ENCODE measurements at places on chromosomes 5 and 9.

DNA sequence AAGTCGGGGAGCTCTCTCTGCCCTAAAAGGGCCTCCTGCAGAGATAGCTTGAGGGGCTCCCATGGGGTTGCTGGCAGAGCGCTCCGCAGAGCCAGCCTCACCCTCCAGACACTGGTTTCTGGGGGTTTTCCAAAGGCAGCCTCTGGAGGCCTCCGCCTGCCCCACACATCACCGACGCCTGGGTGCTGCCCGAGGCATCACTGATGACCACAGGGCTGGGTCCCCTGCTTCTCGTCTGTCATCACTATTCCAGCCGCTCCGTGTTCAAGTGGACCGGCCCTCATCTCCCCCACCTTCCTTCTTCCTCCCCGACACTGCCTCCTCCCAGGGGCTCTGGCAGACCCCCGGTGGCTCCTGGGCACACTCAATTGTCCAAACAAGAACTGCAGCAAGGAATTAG lies 64.1 kb upstream of the IRX4 start:
- no peak for DNase-seq

DNA sequence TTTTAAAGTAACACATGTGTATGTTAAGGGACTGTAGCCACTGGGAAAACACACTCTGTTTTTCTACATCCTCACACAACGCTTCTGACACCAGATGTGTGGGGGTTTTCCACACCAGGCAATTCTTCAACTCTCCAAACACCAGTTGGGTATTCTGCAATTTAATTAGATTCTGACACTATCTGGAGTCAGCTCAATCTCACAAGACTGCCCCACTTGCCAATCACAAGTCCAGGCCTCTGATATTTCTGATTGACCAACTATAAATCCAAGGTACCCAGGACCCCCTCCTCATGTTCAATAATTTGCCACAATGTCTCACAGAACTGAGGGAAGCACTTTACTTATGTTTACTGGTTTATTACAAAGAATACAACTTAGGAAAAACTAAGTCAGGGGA lies 60.5 kb upstream of the CTXN3 start:
- no peak for DNase-seq

GRCh38 chr9:132575005-132575609 lies 7.3 kb upstream of the BARHL1 start:
- peak; percentile 66 for DNase-seq

DNA sequence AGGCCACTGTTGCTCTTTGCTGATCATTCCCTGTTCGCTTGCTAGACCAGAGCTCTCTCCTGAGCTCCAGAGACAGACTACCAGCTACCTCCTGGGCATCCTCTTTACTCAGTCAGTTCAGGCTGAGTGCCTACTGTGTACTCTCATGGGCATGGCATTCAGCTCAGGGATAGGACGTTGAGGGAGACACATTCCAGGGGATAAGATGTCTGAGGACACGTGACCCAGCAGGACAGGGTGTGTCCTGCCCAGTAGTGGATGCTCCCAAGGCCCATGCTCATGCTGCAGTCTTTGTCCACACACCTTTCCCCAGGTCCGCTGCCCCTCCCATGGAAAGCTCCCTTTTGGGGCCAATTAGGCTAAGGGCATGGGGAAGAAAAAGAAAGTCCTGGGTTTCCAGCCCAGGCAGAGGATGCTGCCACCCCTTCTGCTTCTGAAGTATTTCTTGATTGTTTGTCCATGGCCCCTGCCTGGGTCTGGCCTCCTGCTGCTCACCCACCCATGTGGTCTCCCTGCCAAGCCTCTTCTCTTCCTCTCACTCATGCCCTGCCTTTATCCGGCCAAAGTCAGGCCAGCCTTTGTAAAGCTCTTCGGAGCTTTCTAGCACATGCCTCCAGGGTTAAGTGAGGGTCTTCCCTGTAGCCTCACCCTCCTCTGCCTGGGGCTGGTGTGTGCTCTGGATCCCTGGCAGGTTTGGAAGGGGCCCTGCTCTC lies 60.5 kb upstream of the PITX1 start:
- no peak for DNase-seq

GRCh38 chr9:95864852-95865580 lies 10.5 kb upstream of the ERCC6L2 start:
- DNase-seq: no peak

GRCh38 chr9:114929201-114929600 lies 1.2 kb downstream of the TNFSF8 start:
- DNase-seq: no peak

- no peak for DNase-seq
Measured at GRCh38 chr9:28882529-28882928, 1309.2 kb upstream of the C9orf72 start.

DNA sequence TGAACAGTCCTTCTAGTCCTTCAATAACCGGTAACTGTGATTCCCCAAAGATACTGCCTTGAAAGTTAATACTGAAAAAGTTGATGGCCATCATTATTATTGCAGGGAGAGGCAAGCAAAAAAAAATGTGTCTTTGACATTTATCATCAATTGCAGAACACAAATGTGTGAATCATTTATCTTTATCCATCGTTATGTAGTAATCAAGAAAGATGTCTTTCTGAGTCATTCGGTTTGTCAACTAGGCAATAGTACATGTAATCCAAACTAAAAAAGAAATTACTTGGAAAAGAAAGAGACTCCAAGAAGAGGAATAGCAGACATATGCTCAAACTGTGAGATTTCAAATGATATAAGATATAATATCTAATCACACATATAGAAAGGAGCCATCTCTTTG lies 473.0 kb downstream of the CETN3 start:
- DNase-seq: no peak

DNA sequence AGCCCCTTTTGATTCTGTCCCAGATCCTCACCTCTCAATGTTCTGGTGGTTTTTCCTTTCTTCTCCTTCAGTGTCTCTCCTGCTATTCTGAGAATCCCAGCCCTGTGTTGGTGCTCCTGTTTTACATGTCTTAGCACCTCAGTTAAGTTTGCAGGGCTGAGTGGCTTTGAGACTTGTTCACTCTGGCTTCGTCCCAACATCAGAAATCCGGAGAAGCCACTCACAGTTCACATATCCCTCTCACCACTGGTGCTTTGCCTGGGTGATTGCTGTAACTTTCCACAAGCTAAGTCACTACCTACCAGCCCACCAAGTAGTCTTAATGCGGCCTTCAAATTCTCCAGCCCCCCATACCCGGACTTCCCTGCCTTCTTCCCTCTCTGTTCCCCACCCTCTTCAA lies 40.2 kb downstream of the CYFIP2 start:
- no peak for DNase-seq

- peak; percentile 46 for DNase-seq
Measured at GRCh38 chr9:98504298-98505282, 204.1 kb downstream of the GABBR2 start.

- no peak for DNase-seq
Measured at GRCh38 chr5:137734962-137735554, 831 bp downstream of the KLHL3 start.

DNA sequence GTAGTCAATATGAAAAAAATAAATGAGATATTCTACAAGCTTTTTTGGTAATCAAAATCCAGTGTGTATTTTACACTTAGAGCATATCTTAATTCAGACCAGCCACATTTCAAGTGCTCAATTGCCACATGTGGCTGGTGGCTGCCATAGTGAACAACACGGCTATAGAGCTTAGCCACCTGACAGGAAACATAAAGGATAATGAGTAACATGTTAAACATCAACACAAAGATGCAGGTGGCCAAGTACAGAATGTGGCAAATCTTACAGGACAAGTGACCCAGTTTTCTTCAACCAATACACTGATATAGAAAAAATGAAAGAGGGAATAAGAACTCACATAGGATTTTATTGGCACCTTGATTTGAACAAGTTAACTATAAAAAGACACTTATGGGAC lies 61.4 kb downstream of the KIF24 start:
- DNase-seq: no peak

GRCh38 chr9:137067860-137068538 lies 2.4 kb downstream of the SAPCD2 start:
- DNase-seq: peak; percentile 55

DNA sequence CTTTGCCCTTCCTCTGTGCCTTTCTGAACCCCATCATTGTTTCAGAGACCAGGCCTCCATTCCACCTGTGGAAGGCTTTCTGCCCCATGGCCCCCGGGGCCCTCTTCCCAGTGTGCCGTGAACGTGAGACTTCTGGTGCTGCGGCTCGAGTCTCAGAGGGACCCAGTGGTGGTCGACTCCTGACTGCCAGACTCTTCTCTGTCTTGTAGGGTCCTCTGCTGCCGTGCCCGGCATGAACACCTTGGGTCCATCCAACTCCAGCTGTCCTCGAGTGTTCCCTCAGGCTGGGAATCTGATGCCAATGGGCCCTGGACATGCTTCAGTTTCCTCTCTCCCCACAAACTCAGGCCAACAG lies 20.1 kb upstream of the LTC4S start:
- DNase-seq: no peak

Measured in NCI-H1105 (cell line).